ENCODE measurements at places on chromosomes 1 and 21.

GRCh38 chr1:162916407-162916806 lies 55.4 kb upstream of the CCDC190 start:
- peak; percentile 76 for DNase-seq

DNA sequence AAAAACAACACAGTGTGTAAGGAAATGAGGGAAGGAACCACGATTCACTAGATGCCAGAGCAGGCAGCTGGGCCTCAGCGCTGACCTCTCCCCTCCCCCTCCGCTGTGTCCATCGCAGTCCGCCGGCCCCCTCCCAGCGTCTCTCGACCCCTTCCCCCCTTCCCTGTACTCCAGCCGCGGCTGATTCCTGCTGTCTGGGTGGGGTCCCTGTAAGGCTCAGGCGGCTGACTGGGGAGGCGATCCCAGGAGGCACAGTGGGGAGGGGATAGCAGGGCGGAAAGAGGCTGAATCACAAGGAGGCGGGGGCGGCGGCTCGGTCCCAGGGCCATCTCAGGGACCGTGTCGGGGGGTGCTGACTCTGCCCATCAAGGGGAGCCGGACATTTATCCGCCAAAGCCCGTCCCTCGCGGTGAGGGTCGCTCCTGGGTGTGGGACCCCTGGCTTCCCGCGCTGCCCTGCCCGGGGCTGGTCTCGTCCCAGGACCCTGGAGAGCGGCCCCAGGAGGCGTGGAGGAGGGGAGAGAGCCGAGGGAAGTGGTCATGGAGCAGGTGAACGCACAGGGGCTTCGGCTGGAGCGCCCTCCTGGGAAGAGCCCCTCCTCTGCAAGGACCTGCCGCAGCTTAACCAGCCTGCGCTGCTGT lies 241.9 kb downstream of the PTPRU start:
- DNase-seq = no peak

- DNase-seq = no peak
Observed at GRCh38 chr1:43197343-43198127, 25.4 kb downstream of the CFAP57 start.

- no peak for DNase-seq
Observed at GRCh38 chr1:7250176-7250575, 464.9 kb downstream of the CAMTA1 start.

GRCh38 chr1:93437976-93438605 lies 9.8 kb upstream of the FNBP1L start:
- peak; percentile 18 for DNase-seq

DNA sequence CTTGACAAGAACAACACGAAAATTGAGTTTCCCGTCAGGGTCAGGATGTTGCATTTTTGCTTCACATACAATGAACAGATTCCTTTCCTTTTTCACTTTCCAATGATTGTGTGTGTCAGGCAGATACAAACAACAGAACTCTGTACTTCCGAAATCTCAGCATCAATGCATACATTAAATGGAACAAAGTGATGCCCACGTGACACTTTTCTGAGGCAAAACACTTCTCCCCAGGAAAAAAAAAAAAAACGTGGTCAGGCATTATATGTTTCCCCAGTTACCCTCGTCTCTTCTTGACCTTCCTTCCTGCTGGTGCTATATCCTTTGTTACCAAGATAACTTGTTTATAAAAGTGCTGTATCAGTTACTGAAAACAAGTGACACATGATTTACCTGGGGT lies 181.8 kb downstream of the ZNF281 start:
- DNase-seq = no peak

DNA sequence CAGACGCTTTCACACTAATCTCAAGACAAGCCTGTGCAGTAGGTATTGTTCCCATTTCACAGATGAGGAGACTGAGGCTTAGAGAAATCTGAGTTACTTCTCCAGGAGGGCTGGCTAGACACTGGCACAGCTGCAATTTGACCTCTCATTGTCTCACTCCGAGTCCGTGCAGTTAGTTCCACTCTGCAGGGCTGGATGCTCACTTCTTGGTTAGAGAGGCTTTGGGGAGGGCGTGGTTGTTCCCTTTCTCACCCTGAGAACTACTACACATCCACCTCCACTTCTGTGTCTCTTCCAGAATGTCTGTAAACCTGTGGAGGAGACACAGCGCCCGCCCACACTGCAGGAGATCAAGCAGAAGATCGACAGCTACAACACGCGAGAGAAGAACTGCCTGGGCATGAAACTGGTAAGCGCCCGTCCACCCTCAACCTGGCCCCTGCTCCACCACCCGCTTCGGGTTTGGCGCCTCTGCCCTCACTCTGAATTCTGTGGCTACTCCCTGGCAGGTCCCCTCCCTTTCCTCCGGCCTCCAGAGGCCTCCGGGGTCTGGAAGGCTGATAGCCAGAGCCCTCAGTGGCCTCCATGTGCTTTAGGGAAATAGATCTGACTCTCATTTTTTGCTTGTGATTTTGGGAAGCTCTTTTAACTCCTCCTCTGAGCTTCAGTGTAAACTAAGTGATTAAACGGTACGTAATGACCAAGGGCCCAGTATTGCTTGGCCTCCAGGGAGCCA lies 29.1 kb downstream of the EIF2D start:
- DNase-seq = no peak

DNA sequence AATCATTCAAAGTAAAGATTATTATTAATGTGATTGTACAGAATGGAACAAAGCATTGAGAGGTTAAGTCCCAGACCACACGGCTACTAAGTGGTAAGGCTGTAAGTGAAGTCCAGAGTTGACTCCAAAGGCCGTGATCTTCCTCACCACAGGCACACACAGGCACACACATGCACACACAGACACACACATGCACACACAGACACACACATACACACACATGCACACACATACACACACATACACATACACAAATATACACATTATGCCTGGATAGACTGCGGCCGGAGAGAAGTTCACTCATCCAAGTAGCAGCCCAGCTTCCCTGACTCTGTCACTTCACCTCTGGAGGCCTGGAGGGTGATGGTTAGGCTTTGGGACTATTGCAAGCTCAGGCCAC lies 121.9 kb downstream of the HLX start:
- no peak for DNase-seq

All from NCI-H226 (cell line).